ENCODE measurements at places on chromosomes 5 and 9. TPM values are rescaled to one million over a fixed set of nuclear protein-coding genes. Genes with fewer than 3 reads are reported as not detected.

The ABLIM3 gene
- 21.7 TPM for total RNA-seq

The PCBD2 gene
- 10.6 TPM for total RNA-seq

The OBP2B gene
- total RNA-seq, result not detected

The BARX1 gene
- total RNA-seq, result 12.9 TPM

All from A549 treated with Mapracorat at 1 μM for 4 hours (cell line).